Stimulated activated CD8-positive, alpha-beta memory T cell treated with anti-CD3 and anti-CD28 coated beads, Interleukin-15, amount 100 ng/mL, for 1 hour (primary cell): ENCODE measurements at places on chromosomes 16 and 17.

- peak; percentile 87 for DNase-seq
Observed at GRCh38 chr16:67833415-67834241, 8.5 kb upstream of the THAP11 start.

DNA sequence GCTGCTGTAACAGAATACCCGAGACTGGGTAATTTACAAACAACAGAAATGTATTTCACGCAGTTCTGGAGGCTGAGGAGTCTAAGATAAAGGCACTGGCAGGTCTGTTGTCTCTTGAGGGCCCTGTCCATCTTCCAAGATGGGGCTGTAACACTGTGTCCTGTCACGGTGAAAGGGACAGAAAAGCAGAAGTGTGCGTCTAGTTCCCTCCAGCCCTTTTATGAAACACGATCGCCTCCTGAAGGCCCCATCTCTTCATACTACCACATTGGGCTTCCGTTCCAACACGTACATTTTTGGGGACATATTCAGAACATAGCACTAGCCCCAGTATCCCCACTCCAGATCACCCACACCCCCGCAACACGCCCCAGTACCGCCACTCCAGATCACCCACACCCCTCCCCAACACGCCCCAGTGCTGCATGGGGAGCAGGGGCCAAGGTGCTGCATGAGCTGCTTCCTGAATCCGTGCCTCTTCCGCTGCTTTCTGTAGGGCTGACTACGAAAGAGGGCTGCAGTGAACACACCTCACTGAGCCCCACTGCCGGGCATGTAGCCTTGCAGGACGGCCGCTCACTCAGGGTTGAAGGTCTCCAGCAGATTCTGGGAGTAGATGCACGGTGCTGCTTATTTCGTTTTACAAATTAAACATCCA is 91.9 kb downstream of the RPTOR start:
- DNase-seq, result no peak

GRCh38 chr16:85541980-85542900 is 70.9 kb upstream of the GSE1 start:
- no peak for DNase-seq

GRCh38 chr17:69367298-69367697 is 40.4 kb upstream of the ABCA5 start:
- DNase-seq, result no peak

DNA sequence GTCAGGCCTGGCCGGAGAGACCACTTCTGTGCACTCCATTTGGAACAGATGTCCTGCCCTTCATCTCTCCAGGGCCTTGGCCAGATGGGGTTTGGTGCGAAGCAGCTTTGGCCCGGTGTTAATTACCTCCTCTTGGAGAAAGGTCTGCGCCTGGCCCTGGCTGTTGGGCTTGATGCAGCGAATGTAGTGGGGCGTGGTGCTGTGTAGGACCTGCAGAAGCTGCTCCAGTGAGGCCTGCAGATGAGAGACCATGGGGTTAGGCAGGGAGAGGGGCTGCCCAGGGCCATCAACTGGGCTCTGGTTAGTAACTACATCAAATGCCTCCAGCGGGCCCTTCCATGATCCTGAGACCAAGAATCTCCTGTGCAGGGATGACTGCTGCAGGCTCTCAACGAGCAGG is 18.7 kb downstream of the ZNHIT3 start:
- no peak for DNase-seq

GRCh38 chr16:68972013-68972412 is 128.7 kb downstream of the TANGO6 start:
- no peak for DNase-seq

DNA sequence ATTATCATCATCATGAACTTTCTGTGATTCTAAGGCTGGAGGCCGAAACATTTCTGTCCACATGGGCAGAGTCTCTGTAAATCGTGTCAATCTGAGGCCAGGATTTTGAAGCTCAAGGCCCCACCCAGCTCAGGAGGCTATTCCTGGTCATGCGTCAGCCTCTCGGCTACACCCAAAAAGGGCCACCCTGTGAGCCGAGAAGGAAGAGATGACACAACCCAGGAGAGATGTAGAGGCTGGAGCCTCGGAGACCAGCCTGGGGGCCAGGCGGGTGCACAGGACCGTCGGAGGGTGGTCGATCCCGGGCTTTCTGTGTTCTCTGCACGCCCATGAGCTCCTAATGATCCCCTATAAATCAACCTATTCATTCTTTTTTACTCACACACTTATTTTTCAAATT is 1.1 kb upstream of the CACNG1 start:
- no peak for DNase-seq

- no peak for DNase-seq
Observed at GRCh38 chr17:66649818-66650543, 184.9 kb upstream of the CACNG5 start.

GRCh38 chr17:42230225-42230624 is 35.9 kb upstream of the GHDC start:
- DNase-seq, result no peak

GRCh38 chr17:56440419-56440818 is 153.1 kb upstream of the NOG start:
- no peak for DNase-seq

DNA sequence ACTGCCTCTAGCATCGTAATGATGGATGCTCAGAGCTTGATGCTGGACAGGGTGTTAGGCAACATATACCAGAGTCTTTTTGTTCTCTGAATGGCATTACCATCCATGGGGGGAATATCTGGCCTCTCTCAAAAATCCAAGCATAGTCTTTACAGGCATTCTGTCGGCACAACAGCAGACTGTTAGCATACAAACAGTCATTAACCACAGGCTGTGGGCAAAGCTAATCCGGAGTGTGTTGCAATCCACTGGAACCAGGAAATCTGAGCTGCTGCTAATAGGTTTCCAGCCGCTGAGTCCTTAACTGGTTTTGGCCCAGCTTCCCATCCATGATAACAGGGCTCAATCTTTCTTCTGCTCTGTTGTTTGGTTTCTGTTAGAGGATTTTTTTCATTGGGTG is 371.9 kb downstream of the HS3ST3B1 start:
- DNase-seq, result no peak

- DNase-seq, result no peak
Observed at GRCh38 chr17:45406107-45406506, 26.6 kb downstream of the ARHGAP27 start.

- no peak for DNase-seq
Observed at GRCh38 chr16:11677959-11678881, 10.0 kb downstream of the SNN start.

GRCh38 chr17:72385475-72385874 is 264.7 kb downstream of the SOX9 start:
- no peak for DNase-seq

GRCh38 chr16:80985611-80986010 is 21.1 kb downstream of the CMC2 start:
- DNase-seq, result no peak

DNA sequence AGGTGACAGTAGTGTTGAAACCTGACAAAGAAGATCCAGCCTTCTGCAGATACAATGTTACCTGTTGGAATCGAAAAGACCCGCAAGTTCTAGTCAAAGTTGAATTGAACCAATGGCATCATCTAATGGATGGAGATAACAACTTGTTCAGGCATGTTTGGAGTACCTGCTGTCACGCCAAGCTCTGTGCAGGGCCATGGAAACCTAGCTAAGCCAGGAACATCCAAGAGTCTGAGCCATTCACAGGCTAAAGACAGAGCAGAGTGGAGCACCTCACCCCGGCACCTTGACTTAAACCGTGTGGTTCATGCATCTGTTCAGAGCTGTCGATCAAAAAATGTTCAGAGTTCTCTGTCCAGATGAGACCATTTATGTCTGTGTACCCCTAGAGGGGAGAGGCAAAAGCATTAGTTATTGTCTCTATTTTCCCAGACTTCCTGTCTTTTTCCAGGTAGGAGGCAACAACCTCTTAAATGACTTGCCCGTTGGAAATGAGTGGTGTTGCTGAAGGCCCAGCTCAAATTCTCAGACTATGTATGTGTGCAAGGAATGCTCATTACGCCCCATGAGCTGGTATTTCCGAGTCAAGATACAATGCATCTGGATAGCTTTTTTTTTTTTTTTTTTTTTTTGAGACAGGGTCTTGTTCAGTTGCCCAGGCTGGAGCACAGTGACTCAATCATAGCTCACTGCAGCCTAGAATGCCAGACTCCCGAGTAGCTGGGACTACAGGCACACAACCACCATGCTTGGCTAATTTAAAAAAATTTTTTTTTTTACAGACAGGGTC is 44.9 kb upstream of the XYLT1 start:
- DNase-seq, result no peak

- no peak for DNase-seq
Observed at GRCh38 chr16:3638916-3639644, 15.4 kb upstream of the DNASE1 start.

DNA sequence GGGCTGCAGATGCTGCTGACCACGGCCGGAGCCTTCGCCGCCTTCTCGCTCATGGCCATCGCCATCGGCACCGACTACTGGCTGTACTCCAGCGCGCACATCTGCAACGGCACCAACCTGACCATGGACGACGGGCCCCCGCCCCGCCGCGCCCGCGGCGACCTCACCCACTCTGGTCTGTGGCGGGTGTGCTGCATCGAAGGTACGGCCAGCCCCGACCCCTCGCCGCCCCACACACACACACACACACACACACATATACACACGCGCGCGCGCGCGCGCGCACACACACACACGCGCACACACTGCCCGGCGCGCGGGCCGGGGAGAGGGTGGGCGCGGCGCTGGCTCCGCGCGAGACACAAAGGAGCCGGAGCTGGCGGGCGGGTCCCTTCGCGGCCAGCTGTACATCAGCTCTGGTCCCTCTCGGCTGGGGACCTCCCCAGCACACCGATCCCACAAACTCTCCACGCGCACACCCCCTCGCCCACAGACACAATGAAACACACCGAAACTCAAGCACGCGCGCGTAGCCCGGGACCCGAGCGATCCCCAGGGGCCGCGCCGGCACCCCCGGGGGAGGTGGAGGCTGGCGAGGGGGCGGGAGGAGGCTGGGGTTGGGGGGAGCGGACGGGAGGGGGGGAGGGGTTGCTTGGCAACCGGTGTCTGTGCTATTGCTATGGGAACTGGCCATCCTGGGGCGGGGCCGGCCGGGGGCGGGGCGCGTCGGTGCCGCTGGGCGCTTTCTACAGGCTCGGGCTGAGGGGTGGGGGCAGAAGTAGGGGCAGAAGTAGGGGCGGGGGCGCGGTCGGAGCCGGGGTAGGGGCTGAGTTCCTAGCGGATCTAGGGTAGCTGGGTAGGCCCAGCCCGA is 658 bp downstream of the CACNG4 start:
- DNase-seq, result no peak

- no peak for DNase-seq
Observed at GRCh38 chr17:50905460-50905803, 39.3 kb upstream of the TOB1 start.

DNA sequence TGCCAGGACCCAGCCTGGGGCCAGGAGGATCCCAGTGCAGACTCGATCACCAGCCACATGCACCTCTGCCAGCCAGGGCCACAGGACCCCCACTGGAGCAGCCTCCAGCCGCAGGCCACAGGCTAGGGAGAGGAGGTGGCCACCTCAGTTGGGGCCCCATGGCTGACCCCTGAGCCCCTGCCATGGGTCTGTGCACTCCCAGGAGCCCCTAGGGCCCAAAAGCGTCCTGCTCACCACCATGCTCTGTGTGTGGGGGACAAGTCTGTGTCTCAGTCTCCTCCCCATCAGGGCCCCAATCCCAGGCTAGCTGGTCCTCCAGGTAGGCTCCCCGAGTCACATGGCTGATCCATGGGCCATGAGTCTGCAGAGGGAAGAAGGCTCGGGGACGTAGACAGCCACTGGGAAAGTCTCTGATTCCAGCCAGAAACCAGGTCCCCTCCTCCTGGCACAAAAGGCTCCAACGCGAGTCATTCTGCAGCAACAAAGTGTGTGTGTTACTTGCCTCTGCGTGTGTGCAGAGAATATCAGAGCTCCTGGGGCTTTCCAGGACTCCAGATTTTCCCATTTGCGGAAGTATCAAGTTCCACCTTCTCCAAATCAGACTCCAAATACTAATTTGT is 6.1 kb upstream of the PRSS8 start:
- DNase-seq, result no peak

- no peak for DNase-seq
Observed at GRCh38 chr16:5885521-5885920, 787.9 kb upstream of the EEF2KMT start.

DNA sequence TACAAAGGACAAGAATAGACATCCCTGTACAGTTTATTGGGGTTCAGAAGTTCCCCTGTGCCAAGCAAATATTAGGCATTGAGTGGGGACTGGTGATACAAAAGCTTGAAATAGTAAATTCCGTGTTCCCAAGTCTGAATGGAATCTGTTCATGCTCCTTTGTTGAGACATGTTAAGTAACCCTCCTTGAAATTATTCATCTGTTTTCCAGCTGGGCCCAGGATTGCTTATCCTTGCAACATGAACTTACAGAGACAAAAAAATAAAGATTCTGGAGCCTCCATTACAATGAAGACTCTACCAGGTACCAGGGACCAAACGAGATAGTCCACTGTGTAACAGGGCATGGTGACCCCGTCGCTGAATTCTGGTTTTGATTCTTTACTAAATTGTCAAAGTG is 6.1 kb upstream of the CCL8 start:
- DNase-seq, result no peak

DNA sequence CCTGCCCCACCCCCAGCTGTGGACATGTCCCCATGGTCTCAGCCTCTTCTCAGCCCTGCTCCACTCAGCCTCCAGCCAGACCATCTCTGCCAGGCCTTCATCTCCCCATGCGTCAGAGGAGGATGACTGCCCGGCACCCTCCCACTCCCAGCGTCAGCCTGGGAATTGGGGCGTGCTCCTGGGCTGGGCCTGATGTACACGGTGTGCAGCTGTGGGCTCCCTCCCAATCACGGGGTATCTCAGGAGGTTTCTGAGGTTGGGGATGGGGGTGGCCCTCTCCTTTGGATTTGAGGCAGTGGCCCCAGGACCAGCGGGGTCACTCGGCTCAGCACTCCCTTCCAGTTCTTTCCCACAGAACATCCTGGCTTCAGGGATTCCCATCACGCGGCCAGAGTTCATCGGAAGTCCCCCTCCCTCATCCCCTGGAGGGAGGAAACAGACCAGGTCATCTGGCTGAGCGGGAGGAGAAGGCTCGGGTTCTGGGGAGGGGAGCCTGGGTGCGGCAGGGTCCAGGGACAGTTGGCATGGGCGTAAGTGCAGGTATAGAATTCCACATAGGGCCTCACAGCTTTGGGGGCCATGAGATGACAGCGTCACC is 36.9 kb downstream of the SOCS3 start:
- DNase-seq, result no peak

GRCh38 chr16:74745926-74746325 is 28.7 kb downstream of the FA2H start:
- no peak for DNase-seq

GRCh38 chr16:27324851-27325301 is 11.1 kb downstream of the IL4R start:
- no peak for DNase-seq

- no peak for DNase-seq
Observed at GRCh38 chr17:51434434-51435170, 174.3 kb downstream of the UTP18 start.
